ENCODE measurements at places on chromosomes 3 and 15.

DNA sequence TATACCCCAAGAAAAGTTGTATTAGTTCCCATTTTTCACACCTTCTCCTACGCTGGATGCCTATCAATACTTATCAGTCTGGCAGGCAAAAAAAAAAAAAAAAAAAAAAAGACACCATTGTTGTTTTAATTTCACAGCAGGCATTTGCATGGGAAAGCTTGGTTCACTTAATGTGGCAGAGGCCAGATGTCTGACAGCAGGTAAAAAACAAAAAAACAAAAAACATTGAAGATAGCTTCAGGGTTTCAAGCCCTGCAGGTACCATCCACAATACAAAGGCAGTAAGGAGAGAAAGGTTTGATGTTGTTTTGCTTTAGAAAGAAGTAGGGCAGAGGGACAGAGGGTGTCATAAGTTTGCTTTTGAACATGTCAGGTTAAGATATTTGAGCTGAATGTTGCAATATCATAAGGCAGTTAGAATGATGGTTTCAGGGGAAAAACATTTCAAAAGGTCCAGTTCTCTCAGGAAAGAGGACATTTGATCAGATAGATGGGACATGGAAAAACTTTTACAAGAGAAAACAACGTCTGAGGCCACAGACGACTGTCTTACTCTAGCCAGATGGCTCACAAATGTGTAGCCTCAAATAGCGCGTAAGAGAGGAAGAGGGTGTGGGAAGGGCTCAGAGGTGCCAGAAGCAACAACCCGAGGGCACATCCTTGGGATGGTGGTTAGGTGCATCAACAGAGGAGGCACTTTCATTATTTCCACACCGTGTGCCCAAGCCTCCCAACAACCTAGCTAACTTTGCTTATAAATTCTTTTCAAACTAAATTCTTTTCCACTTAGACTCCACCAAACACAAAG, 25.7 kb downstream of the PCOLCE2 start:
- DNase-seq, result no peak

- no peak for DNase-seq
These were observed 19.4 kb downstream of the GXYLT2 start for GRCh38 chr3:72907131-72907711.

DNA sequence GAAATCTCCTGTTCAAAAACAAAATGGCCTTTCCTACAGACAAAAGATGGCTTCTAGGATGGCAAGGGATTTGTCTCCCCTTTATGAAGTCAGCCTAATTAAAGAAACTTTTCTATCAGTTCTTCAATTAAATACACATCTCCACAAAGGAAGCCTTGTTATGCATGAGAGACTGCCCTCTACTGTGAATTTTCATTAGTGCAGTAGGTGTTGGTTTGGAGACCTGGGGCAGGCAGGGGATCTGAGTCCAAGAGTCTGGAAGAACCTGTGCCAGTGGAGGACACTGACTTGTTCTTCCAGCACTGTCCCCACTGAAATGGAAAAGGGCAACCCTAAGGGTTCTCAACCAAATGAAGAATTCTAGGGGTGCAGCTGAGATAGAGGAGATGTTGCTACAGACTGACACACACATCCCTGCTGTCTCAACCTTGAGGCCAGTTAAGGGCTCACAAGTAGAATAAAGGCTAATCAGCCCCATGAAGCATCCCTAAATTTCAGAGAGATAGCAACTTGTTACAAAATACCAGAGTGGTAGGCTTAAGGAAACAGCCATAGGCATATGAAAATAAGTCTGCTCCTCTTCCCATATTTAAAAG, 174.0 kb upstream of the PRICKLE2 start:
- no peak for DNase-seq

DNA sequence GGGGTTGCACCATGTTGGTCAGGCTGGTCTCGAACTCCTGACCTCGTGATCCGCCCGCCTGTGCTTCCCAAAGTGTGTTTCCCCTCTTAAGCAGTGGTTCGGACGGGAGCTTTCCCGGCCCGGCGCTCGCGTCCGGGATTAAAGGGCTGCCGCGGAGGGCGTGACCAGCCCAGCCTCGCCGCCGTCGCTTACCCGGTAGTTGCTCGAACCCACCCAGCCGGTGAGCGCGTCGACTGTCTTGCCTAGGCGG, 513 bp downstream of the CLASP2 start:
- DNase-seq, result peak; percentile 57

DNA sequence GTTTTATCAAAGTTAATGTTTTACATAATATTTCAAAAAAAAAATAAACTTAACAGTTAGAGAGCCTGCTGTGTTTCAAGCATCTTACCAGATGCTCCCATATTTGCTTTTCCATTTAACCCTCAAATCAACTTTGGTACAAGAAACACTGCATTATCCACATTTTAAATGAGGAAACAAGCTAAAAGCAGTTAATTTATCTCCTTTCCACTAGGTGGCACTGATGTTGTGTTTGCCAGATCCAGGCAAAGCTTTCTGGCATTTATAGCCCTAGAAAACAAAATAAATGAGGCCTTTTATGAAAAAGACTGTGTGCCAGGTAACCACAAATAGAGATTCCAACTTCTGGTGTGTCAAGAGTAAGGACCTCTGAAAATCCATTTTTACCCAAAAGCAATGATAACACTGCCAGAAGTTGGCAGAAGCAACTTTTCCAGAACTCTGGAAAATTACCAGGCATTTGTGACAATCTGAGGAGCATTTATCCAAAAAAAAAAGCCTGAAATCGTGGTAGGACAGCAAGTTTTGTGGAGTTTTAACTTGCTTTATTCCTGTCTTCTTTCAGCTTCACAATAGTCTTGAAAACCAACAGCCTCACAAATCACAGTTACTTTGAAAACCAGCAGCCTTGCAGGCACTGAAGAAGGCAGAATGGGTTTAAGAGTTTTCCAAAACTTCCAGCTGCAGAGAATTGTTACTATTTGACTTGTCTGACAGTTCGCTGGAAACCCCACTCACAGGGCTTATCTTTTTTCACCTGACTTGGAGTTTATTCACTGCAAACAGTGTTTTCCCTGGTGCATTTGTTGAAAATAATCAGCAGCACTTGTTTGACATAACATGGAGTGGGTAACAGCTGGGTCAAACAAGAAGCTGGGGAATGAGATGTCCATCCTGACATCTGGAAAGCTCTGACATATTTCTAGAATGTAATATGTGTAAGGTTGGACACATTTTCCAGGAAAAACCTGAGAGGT, 9.2 kb downstream of the FAM162A start:
- no peak for DNase-seq

GRCh38 chr3:62368705-62369475, 4.5 kb downstream of the FEZF2 start:
- no peak for DNase-seq

DNA sequence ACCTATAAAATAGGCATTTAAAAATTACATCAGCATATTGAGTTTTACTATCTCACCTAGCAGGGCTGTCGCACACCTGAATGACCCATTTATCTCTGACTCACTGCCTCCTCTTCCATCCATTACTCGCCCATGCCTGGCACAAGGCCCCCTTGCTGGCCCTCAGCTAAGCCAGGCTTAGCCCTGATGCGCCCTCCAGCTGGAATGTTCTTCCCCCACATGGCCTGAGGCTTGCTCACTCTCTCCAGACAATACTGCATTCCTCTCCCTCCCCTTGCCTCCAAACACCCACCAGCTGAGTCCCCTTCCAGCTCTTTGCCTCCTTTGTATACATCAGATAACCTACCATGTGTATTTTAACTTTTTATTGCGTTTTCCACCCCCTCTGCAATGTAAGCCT, 7.2 kb downstream of the SH3BP5 start:
- no peak for DNase-seq

- no peak for DNase-seq
These were observed 4.2 kb upstream of the CDIN1 start for GRCh38 chr15:36575266-36575665.

DNA sequence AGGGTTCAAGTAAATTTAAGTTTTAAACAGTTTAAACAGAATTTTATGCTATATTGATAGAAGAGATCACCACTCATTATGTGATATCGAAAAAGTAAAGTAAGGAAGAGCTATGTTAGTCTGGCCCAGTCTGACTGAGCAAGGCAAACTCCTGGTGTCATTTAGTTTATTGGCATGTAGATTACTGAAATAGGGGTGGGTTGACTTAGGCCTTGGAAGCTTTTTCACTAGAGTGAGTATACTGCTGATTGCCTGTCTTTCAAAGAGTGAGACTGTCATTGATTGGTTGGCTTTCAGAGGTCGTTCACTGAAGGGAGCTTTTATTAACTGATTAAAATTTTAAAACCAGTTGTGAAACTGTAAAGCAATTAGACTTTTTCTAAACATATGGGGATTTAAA, 294.5 kb downstream of the NAALADL2 start:
- DNase-seq, result no peak
